Activated CD8-positive, alpha-beta T cell treated with anti-CD3 and anti-CD28 coated beads, Interleukin-2, amount 10 ng/mL, durations not matched to agents 7 days and 5 days (primary cell): ENCODE measurements at places on chromosomes 4 and X. TPM values are rescaled to one million over a fixed set of nuclear protein-coding genes. Genes with fewer than 3 reads are reported as not detected.

GRCh38 chr4:75878246-75878756 lies 24.0 kb downstream of the PPEF2 start:
- no peak for DNase-seq

DNA sequence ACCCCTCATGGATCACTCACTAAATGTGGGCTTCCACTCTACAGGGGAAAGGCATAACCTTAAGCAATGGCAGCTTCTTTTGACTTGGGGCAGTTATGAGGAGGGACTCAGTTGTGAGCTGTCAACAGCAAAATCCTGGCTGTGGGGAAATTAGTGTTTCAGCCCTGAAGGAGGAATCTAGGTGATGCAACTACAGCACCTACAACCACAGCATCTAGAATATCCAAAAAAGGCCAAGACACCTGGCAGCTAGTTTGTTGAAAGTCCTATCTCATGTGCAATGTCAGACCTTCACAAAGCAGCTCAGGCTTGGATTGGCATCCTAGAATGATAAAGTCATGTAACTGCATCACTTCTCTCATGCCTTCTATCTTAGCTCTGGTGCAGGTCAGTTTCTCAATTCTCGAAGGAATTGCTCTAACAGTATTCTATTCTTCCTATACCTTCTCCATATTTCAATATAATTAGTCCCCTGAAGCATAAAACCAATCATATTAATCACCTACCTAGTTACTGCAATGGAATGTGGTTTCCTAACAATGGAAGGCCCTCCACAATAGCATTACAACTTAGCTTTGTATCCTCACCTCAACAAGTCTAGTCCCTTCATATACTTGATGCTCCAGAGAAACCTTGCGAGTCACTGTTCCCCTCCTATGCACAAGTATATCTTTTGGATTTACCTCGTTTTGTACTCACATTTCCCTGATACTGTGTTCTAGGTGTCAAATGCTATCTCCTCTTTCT lies 5.5 kb upstream of the ANTXR2 start:
- DNase-seq: no peak

GRCh38 chr4:24160358-24160757 lies 270.5 kb upstream of the PPARGC1A start:
- no peak for DNase-seq

NAP1L3 gene
- 0.66 TPM for total RNA-seq

SSX1 gene
- total RNA-seq: not detected

SFRP2 gene
- not detected for total RNA-seq

DNA sequence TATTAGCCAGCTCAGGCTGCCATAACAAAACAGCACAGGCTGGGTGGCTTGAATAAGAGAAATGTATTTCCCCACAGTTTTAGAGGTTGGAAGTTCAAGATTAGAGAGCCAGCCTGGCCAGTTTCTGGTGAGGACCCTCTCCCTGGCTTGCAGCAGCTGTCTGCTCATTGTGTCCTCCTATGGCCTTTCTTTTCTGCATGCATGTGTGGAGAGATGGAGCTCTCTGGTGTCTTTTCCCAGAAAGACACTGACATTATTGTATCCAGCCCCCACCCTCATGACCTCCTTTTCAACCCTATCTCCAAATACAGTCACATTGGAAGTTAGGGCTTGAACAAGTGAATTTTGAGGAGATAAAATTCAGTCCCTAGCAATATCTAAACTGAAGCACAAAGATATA lies 263.8 kb upstream of the PABPC4L start:
- DNase-seq: no peak

PPEF2 gene
- not detected for total RNA-seq

SMIM10 gene
- 0.52 TPM for total RNA-seq

GRCh38 chr4:74056858-74057562 lies 18.5 kb upstream of the CXCL3 start:
- no peak for DNase-seq

DNA sequence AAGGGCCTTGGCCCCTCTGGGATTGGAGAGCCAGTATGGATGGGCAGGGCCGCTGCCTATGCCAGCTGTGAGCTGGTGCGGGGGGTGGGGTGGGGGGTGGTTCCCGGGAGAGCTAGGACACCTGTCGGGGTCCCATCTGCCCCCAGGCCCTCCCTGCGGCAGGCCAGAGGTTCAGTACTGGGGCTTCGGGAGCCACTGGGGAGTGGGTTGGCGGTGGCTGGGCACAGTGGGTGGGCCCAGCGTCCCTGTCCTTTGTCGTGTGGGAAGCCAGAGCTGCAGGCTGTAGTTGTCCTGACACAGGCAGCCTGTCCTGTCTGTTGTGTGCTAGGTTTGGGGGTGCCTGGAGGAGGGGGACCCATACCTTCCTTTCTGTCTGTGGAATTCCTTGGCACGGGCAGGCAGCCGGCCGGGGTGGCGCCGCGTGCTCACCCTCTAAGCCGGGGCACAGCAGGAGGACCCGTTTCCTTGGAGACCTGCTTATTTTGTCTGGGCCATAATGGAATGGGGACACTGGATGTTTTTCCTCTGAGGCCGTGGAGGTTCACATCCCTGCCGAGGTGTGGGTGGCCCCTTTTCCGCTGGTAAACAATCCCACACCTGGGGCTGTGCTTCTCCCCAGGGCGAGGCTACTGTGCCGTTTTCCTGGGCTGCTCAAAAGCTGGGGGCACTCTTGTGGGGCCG lies 14.8 kb downstream of the DOK7 start:
- DNase-seq: no peak

IRS4 gene
- not detected for total RNA-seq

DNA sequence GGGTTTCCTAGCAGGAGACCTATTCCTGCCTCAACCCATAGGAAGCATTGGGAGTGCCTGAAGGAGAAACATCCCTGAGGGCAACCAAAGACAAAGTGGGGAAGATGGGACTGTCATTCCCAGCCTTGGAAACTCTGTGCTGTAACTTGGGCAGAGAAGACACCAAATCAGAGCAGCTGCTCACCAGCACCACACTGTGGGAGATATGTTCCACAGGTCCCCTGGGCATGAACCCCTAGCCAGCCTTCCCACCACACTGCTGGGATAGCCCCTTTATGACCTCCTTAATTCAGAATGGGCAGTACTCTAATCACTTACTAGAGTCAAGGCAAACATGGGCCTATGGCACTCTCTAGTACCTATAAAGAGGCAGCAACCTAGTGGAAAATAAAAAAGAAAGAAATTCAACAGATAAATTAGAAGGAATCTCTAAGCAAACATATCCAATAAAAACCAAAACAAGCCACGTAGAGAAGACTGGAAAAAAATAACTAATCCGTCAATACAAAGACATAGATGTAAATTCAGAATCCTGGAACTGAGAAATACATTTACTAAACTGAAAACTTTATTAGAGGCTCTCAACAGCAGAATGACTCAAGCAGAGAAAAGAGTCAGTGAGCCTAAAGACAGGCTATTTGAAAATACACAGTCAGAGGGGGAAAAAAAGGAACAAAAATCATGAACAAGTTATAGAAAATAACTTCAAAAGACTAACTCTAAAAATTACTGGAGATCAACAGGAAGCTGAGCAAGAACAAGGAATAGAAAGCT lies 878.4 kb upstream of the FRG1 start:
- no peak for DNase-seq
